ENCODE measurements at places on chromosomes 3 and 15.

DNA sequence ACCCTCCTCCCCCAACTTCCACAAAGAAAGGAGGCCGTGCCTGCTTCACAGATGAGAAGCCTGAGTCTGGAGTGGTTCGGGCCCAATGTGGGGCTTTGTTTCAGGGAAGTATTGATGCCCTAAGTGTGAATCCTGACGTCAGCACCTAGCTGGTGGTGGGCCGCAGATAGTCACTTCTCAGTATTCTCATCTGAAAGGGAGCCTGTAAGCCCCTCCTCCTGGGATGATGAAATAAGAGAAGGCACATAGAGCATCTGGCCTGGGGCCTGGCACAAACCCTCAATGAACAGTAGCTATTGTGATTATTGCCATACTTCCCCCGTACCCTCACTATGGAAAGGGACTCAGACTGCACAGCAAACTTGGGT lies 24.8 kb downstream of the LINGO1 start:
- DNase-seq: no peak

- DNase-seq: no peak
Measured at GRCh38 chr3:187006864-187007630, 76.7 kb downstream of the ST6GAL1 start.

DNA sequence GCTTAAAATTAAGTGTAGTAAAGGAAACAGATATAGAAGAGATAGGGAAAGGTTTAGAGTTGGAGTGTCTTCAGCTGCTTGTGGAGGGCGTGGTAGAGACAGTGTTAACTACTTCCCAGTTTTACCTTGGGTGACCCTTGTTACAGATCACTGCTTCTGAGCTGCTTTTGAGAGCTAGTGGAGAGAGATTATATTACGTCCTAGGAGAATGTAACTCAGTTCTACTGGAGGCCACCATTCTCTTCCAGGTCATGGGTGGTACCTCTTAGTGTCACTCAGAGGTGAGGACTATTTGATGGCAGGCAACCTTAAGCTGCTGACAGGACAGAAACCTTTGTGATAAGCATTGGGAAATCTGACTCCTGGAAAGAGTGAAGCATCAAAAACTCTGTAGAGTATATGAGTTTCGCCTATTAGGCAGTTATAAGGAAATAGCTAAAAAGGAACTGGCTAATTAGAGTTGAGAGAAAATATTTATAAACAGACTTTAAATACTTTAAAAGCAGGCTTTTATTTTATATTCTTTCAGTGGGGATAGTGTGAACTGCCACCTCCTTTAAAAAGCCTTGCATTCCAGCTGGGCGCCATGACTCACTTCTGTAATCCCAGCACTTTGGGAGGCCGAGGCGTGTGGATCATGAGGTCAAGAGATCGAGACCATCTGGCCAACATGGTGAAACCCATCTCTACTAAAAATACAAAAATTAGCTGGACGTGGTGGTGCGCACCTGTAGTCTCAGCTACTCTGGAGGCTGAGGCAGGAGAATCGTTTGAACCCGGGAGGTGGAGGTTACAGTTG lies 106.5 kb downstream of the ZNF609 start:
- no peak for DNase-seq

GRCh38 chr15:59688423-59688781 lies 718 bp downstream of the BNIP2 start:
- DNase-seq: no peak

GRCh38 chr15:97881346-97881965 lies 79.0 kb upstream of the ARRDC4 start:
- DNase-seq: no peak
